ENCODE measurements at places on chromosomes 6 and 20.

- DNase-seq = no peak
Measured at GRCh38 chr6:157333537-157333936, 10.2 kb upstream of the TMEM242 start.

DNA sequence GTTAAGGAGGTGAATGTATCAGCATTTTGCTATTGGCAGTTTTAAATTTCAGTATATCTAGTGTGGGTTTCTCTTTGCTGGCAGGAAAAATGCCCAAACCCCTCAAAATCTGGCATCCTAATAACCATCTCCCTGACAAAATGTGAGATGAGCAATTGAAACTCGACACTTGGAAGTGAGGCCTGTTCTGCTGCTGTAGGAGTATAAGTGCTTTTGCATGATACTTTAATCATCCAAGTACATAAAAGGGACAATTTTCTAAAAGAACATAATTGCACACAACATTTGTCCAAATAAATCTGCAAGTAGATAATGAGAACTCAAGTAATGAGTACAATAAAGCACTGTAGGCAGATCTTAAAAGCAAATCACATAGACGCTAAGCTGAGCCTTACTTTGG lies 36.5 kb downstream of the LAMP5 start:
- DNase-seq = no peak

GRCh38 chr20:17796091-17796563 lies 96.4 kb downstream of the BANF2 start:
- DNase-seq = no peak

- DNase-seq = no peak
Measured at GRCh38 chr6:170509723-170510018, 43.4 kb downstream of the PSMB1 start.

DNA sequence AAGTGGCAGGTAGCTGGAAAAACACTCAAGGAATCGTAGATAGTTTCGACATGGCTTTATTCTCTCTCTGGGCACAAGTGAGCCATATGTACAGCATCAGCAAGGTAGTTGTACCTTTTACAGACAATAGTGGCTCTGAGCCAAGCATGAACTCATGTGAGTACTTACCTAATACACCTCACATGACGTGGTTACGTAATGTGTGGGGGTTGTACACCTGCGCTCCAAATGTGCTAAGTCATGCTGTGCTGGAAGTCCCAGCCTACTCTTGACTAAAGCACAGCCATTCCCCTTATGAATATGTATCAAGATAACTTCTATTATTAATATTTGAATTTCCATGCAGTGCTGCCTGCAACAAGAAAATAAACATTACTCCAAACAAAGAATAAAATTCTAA lies 78.8 kb upstream of the HMGN3 start:
- no peak for DNase-seq

DNA sequence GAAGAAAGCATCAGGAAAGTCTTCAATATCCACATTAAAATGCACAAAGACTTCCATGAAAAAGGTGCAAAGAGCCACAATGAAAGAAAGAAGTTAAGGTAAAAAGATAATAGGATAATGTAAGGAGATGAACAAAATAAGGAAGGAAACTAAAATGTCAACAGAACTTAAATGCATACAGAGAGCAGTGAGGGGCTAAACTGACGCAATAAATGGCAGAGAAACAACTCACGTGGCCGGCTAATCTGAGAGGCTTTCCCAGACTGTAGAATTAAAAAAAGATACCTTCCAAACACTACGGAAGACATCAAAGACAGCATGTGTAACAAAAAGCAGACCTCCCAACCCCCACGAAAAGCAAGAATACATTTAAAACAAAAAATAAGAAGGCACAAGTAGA lies 73.7 kb downstream of the GMDS start:
- no peak for DNase-seq

DNA sequence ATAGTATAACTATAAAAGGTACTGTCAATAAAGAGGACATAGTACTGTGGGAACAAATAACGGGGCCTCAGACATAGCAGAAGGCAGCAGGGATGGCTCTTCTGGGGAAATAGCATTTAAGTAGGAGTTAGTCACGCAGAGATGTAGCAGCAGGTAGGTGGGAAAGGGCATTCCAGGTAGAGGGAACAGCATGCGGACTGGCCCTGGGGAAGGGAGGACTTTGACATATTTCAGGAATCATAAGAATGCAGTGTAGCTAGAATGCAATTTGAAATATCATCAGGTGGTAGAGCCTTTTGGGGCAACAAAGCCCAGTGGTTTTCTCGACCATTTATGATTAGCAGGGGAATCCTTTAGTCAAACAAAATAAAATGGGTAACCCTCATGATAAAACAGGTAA lies 191.1 kb downstream of the SLC24A3 start:
- DNase-seq = no peak

- DNase-seq = peak; percentile 60
Measured at GRCh38 chr6:34295721-34296120, 46.9 kb upstream of the SMIM29 start.

DNA sequence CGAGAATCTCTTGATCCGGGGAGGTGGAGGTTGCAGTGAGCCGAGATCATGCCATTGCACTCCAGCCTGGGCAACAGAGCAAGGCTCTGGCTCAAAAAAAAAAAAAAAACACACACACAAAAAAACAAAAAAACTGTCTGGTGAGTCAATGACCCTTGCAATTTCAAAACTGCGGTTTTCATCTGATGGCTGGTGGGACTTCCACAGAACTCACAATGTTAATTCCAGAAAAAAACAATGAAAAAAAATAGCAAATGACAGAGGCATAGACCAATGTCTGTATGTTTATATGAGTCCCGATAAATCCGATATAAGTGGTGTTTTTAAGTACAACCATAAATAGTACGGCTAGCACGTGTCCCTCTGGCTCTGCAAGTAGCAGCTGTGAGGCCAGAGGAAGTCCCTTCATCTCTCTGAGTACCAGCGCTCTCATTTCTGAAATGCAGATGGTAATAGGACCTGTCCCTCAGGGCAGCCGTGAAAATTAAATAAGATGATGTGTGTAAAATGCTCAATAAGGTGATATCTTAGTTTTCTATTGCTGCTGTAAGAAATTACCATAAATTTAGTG lies 21.9 kb upstream of the PTPN1 start:
- DNase-seq = no peak

- DNase-seq = peak; percentile 48
Measured at GRCh38 chr6:150119173-150119572, 23.7 kb upstream of the PPP1R14C start.

- no peak for DNase-seq
Measured at GRCh38 chr6:140209775-140210174, 835.3 kb upstream of the CITED2 start.

GRCh38 chr20:5279661-5280060 lies 37.1 kb downstream of the PROKR2 start:
- DNase-seq = no peak

All from activated CD8-positive, alpha-beta memory T cell treated with anti-CD3 and anti-CD28 coated beads, Interleukin-2, amount 10 ng/mL, durations not matched to agents 7 days and 5 days (primary cell).